ENCODE measurements at places on chromosomes 4 and X.
A peak's percentile ranks its signal among the peaks of the same experiment; 100 is the strongest.

DNA sequence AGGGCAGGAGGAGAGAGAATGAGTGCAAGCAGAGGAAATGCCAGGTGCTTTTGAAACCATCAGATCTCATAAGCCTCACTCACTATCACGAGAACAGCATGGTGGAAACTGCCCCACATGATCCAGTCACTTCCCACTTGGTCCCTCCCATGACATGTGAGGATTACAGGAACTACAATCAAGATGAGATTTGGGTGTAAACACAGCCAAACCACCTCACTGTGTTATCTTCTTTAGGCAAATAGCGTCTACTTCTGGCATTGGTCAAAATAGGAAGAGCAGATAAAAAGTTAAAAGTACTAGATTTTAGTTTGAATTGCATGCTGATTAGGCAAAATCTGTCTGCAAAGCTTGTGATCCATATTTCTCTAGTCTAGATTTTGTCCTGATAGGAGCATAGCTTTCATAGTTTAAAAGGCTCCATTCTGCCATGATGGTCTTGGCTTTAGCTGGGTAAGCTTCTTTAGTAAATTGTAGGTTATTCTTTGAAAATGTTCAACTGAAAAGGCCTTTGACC lies 267.5 kb downstream of the NKX6-1 start:
- no peak for DNase-seq

DNA sequence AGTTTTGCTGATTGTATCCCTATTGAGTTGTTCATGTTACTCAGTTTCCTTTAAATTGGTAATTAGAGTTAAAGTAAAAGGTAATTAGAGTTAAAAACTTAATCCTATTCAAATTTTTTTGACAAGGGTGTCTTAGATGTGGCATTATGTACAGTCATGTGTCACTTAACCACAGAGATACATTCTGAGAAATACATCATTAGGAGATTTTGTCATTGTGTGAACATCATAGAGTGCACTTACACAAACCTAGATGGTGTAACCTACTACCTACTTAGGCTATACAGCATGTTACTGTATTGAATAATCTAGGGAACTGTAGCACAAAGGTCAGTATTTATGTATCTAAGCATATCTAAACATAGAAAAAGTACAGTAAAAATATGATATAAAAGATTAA lies 39.2 kb downstream of the BEX3 start:
- no peak for DNase-seq

- no peak for DNase-seq
Measured at GRCh38 chr4:164550989-164551712, 202.8 kb upstream of the SMIM31 start.

GRCh38 chrX:31199056-31199839 lies 127.4 kb upstream of the FTHL17 start:
- DNase-seq, result no peak

GRCh38 chrX:51494409-51494808 lies 2.0 kb downstream of the NUDT11 start:
- DNase-seq, result no peak

DNA sequence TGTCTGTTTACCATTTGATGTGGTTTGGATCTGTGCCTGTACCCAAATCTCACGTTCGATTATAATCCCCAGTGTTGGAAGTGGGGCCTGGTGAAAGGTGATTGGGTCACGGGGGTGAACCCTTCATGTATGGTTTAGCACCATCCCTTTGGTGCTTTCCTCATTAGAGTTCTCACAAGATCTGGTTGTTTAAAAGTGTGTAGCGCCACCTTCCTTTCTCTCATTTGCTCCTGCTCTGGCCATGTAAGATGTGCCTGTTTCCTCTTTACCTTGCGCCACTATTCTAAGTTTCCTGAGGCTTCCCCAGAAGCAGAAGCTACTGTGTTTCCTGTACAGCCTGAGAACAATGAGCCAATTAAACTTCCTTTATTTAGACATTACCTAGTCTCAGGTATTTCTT lies 610.7 kb upstream of the ADGRL3 start:
- DNase-seq, result no peak

- no peak for DNase-seq
Measured at GRCh38 chrX:132594999-132595398, 106.2 kb upstream of the MBNL3 start.

DNA sequence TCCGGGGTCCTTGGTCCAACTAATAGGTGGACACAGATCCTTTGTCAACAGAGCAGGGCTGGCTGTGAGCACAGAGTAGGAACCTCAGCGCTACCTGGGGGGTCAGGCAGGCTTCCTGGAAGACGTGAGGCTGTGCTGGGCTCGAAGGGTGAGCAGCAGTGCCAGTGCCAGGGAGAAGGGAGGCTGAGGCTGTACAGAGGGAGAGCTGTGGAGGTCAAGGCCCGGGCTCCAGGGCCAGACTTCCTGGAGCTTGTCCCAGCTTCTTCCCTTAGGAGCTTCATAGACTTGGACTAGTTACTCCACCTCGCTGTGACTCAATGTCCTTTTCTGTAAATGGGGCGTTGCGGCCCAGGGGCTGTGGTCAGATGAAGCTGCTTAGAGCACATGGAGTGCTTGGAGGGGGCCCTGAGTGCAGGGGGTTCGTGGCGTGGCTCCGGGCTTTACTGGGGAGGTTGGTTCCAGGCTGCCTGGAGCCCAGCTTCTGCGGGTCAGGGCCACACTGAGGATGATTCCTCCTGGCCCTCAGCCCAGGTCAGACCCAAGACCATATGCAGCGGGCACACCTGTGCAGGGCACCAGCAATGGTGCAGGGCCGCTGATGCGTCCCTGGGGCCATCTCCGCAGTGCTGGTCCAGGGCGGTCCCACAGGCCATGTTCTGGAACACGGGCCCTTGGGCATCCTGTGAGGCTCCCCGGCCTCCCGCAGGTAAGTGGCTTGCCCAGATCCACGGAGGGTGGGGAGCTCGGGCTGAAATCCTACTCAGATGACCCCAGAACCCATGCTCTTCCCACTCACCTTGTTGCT lies 98.1 kb downstream of the DCTD start:
- DNase-seq, result no peak

GRCh38 chr4:76610751-76611547 lies 175.9 kb downstream of the SHROOM3 start:
- DNase-seq, result peak; percentile 59

GRCh38 chr4:99457676-99458075 lies 22.5 kb upstream of the ADH7 start:
- DNase-seq, result no peak

DNA sequence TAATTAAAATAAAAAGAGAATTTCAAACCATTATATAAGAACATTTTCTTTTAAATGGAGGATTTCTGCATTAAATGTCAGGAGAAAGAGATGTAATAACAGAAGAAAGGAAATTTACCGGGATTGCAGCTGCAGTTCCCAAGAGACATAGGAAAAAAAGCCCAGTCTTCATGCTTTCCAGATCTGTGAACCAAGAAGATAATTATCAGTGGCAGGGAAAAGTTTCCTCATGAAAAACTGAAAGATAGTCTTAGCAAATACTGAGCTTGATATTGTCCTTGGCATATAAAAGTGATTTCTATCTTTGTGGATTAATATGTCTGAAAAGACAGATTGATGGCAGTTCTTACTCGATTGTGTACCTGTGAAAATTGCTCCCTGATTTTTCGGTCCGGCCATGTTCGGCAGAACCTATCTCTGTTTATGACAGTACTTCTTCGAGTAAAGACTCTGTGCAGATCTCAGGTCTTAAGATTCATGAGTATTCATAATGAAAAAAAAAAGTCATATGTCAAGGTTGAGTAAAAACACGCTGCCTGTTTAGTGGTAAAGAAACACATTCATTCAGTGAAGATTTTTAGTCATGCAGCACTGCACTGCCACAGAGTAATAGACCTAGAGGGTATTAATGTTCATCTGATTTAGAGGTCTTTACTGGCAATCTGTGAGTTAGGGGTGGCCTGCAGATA lies 29.6 kb downstream of the SPARCL1 start:
- DNase-seq, result no peak

GRCh38 chrX:151985955-151986354 lies 11.5 kb upstream of the GABRE start:
- DNase-seq, result peak; percentile 55

- no peak for DNase-seq
Measured at GRCh38 chrX:40003071-40003427, 94.7 kb downstream of the BCOR start.

GRCh38 chr4:41747230-41748055 lies 1.1 kb downstream of the PHOX2B start:
- no peak for DNase-seq

DNA sequence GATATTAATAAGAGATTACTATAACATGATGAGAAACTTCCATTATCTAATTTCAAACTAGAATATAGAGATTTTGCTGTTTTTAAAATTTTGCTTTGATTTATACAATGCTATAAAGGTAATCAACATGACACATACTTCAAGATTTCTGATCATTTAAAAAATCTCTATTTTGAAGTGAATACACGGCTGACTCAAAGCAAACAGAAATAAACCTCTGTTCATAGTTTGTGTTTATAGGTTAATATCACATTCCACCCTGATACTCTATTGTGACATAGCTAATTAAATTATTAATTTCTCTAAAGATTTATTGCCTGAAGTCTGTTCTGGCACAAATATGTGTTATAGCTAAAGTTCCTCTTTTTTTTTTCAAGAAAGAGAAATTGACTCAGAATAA lies 349.2 kb downstream of the TLL1 start:
- no peak for DNase-seq

DNA sequence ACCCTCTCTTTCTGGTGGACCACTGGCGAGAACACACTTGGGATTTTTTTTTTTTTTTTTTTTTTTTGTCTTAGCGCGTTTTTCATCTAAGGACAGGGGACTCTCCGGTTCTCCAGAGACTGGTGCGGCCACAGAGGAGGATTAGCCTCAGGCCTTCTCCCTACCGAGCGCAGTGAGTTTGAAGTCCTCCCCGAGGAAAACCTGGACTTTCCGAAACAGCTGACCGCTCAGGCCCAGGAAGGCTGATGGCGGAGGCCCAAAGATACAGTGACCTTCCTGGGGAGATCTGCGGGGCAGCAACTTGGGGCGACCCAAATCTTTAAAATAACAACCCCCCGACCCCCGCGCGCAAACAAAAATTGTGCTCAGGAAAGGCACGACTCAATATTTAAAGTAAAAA lies 9.2 kb downstream of the NKX3-2 start:
- DNase-seq, result no peak

DNA sequence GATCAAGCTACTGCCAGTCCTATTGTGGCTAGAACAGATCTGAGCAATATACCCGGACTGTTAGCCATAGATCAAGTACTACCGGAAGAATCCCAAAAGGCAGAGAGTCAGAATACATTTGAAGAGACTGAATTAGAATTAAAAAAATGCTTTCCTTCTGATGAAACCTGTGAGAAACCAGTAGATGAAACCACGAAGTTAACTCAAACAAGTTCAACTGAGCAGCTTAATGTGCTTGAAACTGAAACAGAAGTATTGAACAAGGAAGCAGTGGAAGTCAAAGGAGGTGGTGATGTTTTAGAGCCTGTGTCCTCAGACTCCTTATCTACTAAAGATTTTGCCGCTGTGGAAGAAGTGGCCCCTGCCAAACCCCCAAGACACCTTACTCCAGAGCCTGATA lies 46.8 kb downstream of the WDR44 start:
- DNase-seq, result peak; percentile 44

DNA sequence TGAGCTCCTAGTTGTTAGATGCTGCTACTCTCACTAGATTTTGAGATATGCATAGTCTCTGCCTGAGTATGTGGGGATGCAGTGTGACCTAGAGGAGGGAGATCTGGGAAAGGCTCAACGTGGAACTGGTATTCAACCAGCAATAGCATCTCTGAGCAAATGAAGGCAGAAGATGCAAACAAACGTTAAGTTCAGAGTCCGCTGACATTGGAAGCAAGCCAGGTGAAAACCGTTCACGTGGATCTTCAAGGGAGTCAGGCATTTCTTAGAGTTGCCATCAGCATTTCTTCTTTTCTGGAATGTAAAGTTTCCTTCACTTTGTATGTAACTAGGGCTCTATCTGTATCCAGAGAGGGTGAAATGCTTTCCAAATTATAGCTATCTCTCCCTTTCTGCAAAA lies 59.9 kb downstream of the C4orf51 start:
- DNase-seq, result no peak

DNA sequence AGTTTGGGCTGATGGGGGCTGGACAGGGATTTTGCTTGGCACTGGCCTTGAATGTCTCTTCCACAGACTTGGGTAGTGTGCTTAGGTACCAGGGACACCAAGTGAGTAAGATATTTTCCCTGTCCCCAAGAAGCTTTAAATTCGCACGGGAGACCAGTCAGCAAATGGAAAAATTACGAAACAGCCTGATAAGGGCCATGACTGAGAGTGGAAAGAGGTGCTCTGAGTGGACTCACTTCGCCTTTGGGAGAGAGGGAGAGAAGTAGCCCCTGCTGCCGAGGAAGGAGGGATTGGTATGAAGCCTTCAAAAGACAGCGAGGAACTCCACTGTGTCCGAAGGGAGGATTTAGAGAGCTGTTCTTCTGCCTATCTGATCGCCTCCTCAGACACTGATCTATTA lies 2.6 kb downstream of the LSM6 start:
- no peak for DNase-seq

GRCh38 chr4:6107114-6107791 lies 89.0 kb upstream of the C4orf50 start:
- no peak for DNase-seq

- DNase-seq, result no peak
Measured at GRCh38 chrX:924017-924416, 288.4 kb downstream of the CRLF2 start.

DNA sequence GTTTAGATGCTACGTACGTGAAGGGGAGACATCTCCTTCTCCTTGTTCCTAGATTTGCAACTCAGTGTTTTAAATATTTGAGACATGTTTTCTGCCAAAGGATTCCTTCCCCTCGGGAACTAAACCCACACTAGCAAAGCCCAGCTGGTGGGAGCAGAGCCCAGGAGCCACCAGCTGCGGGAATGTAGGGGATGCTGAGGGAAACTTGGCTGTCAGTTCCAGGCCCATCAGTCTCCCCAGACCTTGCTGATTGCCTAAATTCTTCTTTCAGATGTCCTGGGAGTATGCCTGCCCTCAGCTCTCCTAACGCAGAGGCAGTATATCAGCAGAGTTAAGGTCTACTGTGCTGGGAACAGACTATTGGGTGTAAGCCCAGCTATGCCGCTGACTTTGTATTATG lies 630.0 kb upstream of the TENM3 start:
- DNase-seq, result no peak

GRCh38 chr4:107603430-107603829 lies 116.6 kb downstream of the PAPSS1 start:
- DNase-seq, result peak; percentile 37

DNA sequence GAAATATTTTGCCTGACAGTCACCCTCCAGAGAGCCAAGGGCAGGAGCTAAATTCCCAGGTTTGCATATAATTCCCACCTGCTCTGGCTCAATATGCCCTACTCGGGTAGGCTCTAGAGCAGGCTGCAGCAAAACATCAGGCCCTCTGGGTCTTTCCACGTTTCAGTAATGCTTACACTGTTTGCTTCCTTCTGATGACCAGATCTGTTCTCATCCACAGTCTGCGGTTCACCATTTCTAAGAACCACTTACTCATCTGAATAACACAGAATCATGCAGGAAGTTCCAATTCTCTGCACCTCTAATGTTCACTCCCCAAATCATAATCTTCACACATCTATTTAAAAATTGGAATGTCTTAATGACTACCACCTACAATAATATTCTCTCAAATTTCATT lies 141.4 kb downstream of the PPP3CA start:
- peak; percentile 36 for DNase-seq
